ENCODE measurements at places on chromosomes 2 and 18.

DNA sequence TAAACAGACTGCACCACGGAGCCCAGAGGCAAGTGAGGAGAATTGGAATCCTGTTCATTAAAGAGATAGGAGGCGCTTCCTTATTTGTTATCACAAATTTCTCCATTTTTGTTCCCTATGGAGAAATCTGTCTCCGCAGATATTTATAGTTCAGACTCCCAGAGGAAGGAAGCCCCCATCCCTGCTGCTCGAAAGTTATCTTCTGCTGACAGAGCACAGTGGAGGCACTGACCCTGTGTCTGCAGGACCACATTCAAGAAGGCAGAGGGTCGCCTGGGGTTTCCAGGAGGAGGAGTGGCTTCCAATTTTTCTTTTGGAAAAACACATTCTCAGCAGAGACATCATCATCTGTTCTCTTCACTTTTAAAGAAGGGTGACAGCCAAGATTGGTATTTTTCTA, 73.0 kb upstream of the GPR45 start:
- no peak for DNase-seq

DNA sequence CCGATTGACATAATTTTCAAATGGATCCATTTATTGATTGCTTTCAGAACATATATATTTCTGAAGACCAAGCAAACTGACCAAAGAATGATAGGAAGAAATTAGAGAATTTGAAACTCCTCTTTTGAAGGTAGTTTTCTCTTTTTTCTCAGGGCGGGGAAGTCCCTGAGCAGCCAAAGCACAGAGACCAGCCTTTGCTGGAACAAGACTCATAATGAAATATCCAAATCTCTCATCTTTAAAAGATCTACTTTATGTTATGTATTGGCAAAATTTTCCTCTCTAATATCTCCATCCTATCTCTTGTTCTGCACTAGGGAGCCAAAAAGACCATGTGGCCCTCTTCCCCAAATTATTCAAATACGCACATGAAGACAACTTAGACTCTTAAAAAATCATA, 379.0 kb upstream of the TCF4 start:
- no peak for DNase-seq

- no peak for DNase-seq
These were observed 355.6 kb downstream of the PARD3B start for GRCh38 chr2:204900910-204901309.

DNA sequence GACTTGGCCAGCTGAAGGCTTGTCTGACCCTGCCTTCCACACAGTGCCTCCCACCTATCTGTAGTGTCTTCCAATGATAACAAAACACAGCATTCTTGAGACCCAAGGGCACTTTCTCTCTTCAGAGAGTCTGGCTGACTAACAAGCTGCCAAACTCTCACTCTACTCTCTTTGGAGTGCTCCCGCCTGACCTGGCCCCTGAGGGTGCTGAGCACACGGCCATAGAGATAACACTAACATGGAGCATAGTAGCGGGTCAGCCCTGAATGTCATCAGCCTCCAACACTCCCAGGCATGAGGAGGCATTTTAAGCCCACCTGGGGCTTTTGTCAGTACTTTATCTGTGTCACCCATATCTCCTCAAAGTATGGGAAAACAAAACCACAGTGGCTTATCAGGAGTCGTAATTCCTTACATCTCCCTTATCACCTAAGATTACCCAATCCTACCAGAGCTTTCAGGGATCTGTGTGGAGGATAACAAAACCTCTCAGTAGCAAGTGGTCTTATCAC, 160.3 kb upstream of the TCF4 start:
- no peak for DNase-seq

DNA sequence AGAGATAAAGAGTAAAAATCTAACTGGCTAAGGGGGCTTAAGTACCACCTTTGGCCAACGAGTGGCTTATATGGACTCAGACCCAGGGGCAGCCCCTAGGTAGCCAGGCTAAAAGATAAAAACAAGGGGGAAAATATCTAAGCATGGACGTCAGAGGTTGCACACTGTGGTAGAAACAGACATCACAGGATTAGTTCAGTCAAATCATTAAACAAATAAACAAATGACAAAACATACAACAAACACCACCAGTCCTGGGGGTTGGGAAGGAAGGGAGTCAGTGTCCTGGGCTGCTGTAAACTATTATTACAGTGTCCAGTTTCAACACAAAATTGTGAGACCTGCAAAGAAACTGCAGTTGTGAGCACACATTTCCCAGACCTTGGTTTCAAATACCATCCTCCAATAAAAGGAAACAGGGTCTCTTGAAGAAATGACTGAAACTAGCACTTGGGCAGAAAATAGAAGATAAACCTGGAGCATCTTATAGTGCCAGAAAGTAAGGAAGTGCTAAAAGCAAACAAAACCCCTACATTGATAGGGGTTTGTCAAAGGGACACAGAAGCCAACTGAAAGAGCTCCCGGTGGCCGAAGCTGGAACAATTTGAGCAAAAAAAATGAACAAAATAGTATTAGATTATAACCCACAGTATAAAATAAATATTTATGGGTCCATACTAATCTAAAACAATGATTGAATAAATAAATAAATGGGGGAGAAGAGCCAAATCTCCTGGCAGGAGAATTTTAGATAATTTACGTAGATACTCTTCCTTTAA, 154.8 kb upstream of the KLF7 start:
- no peak for DNase-seq

- DNase-seq: no peak
These were observed 12.8 kb downstream of the TMEM163 start for GRCh38 chr2:134705861-134706586.

DNA sequence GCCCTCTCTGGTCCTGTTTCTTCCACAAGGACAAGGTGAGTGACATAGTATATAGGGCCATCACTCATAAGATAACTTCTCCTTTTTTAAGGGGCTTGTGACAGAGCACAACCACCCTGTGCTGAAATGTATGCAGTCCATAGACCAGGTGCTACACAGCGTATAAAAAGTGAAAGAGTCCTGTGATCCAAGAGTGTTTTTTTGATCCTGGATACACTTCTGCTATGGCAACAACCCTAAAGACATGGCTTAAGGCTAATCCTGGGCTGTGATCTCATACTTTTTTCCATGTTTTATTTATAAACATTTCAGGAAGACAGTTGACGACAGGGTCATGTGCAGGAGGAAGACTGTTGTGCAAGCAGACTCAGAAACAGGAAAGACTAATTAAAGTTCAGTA, 400.5 kb upstream of the TCF4 start:
- DNase-seq: no peak

GRCh38 chr2:11371092-11371937, 26.9 kb upstream of the ROCK2 start:
- no peak for DNase-seq

- DNase-seq: no peak
These were observed 876 bp downstream of the CNTNAP5 start for GRCh38 chr2:124025891-124026434.

DNA sequence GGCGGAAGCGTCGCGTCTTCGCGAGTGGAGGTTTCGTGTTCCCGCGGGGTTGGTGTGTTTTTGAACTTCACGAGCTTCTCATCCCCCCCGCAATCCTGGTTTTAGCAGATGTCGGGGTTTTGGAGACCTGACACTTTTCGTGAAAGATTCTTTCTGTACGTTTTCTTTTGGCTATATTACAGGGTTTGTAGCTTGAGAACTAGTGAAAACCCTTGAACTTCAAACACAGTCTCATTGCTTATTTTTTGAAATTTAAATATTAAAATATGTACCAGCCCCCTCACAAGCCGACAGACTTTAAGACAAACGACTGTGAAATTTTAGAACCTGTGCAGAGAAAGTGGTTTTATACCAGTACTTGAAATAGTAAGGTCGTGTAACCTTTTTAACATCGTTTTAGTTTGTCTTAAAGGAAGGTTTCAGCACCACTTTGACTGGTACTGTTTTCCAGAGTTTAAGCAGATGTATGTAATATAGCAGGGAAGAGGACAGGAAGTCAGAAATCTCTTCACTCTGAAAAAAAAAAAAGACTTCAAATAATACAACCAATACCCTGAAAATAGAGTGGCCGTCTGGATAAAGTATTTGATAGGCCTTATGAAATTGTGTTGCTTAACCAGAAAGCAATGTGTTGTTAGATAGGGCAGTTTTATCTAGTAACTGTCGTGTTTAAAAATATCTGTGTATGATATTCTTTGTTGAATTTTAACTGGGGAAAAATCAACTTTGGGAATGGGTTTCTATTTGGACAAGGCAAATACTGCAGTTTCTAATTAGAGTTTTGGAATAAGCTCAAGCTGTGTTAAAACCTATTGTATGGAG, 1.4 kb downstream of the SPATS2L start:
- DNase-seq: no peak

GRCh38 chr2:189177251-189177840, 2.2 kb downstream of the COL5A2 start:
- no peak for DNase-seq

- DNase-seq: no peak
These were observed 679.2 kb downstream of the NYAP2 start for GRCh38 chr2:226078666-226079065.

DNA sequence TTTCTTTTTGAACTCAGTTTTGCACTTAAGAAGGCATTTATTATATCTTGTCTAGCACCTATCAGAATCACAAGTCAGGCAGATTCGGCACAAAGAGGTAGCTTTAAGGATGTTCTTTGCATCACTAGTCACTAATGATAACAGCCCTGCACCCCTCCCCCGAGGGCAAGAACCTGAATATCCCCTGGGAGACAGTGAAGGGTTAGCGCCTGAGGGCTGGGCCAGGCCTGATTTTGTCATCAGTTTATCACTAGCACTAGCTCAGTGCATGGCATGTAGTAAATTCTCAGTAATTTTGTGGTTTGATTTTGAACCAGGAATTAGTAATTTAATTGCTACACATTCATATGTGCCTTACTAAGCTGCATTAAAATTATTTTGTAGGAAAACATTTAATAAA, 23.9 kb upstream of the HS6ST1 start:
- DNase-seq: no peak

DNA sequence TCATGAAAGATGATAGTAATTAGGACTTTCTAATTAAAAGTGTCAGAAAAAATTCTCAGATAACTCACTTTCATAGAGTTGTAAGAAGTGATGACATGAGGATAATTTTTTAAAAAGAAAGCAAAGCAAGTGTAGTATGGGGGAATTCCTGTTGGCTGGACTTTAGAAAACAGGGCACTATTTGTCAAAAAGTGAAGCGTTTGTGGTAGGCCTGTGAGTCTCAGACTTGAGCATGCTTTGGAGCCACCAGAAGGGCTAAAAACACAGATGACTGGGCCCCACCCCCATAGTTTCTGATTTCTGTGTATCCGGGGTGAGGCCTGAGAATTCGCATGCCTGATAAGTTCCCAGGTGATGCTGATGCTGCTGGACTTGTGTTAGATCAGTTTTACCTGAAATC, 222.6 kb upstream of the LRRTM1 start:
- no peak for DNase-seq

DNA sequence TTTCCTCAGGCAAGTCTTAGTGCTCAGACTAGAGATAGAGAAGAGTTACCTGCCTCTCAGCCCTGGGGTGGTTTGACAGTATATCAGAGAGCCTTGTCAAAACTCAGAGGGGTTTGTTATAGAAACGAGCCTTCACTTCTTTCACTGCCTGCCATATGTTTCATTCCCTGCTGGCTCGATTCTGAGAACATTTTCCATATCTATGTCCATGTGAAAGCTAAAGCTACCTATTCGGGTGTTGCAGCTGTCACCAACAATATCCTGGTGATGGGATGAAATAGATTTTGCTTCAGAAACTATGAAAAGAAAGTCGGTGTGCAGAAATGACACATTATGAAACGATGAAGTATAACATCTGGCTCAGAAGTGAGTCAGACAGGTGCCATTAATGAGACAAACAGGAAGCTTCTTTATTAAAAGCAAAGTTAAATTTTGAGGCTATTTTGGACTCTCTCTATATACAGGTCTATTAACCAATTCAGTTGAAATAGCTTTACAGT, 56.1 kb upstream of the TANK start:
- DNase-seq: peak; percentile 63

GRCh38 chr2:190280565-190281350, 38.9 kb downstream of the HIBCH start:
- DNase-seq: no peak

GRCh38 chr2:166494140-166494624, at the start of gene SCN7A:
Gene SCN7A, minus strand, starts transcription at chr2:166494249. Its CDS starts 16,553 bp downstream, at chr2:166477696.
- DNase-seq: no peak

DNA sequence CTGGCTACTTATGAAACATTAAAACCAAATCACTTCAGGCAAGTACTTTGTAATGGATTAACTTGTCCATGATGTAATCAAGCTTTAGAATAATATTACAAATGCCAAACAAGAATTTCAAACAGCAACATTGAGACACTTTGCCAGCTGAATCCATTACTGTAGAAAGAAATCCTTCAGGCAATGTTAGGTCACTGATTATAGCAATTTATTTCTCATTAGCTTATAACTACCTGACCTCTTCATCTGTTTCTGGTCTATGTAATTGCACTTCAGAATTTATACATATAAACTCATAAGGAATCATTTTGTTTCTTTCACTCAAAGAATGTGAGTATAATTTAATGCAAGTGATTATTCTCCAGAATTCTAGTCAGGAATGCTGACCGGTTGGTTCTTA, 692.6 kb upstream of the TMEFF2 start:
- DNase-seq: no peak

- no peak for DNase-seq
These were observed 16.7 kb downstream of the PKDCC start for GRCh38 chr2:42064417-42064942.

GRCh38 chr2:227363756-227364155, 15.3 kb downstream of the TM4SF20 start:
- DNase-seq: no peak

DNA sequence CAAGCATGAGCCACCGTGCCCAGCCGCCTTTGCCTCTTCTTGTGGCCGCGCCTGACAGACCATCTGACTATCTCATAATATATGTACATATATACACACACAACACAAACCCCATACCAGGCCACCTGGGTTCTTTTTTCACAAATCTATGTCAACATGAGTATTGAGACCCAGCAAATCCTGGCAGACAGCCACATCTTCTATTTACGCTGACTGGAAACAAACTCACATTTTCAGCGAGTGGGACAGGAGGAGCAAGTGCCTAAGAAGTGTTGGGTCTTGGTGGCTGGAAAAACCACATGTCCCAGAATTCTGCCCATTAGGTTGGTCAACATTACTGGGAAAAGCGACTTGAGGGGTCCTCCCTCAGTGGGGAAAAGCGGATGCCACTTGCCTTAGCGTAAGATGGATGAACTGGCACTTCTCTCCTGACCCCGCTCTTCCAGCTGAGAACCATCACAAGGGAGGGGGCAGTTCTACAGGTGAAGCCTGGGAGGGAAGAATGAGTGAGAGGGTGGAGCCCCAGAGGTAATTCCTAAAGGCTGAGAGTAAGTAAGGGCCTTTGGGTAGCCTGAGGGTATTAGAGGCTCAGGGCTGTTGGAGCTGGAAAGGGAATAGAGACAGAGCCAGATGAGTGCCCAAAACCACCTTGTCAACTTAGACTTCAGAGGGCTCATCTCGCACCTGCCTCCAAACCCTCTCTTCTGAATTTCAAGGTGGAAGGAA, 1.9 kb downstream of the SCYGR3 start:
- no peak for DNase-seq

DNA sequence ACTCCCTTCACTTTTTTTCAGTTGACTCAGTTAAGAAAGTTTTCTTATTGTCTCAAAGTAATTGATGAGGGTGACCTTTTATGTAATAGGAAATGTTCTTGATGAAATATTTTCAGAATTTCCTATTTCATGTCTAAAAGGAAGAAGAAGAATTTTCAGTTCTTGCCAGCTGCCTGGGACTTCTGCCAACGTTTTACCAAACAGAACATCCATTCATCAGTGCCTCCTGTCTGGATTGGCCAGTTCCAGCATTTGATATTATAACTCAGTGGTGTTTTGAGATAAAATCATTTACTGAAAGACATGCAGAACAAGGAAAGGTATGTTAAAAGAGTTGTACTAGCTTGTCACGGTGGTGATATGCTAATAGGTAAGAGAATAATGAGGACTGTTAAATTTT, 104.7 kb upstream of the MYO3B start:
- DNase-seq: no peak
